Activated CD4-positive, alpha-beta T cell treated with anti-CD3 and anti-CD28 coated beads for 24 hours (primary cell): ENCODE measurements at places on chromosomes 16 and 17.

GRCh38 chr17:83189044-83190003 is 109.9 kb downstream of the METRNL start:
- no peak for DNase-seq

DNA sequence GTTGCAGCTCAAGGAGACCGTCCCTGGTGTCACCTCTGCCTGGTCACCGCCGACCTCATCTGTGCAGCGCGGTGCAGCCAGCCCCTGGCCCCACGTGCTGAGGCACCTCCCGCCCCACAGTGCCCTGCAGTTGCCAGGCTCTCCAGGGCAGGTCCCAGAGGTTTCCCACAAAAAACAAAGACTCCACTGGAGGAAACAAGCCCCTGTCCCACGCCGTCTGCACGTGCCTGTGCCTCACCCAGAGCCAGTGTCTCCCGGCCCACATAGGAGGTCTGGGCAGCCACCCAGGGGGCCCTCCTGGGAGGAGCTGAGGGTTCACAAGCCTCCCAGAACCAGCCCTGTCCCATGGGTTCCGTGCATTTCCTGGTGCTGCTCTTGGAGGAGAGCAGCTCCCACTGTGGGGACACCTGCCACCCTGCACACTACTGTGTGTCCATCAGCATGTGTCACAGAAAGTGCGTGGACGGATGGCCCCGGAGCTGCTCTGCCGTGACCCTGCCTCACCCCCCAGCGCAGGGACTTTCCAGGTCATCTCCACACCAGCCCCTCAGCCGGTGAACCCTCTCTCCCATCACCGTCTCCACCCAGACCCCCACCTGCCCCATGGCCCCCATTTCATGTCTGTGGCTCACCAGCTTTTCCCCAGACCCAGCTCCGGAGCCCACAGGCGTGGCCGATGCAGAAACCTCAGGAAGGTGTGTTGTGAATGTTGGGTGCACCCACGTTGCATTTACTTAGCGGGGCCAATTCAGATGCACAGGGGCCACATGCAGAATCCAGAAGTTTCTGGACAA is 17.0 kb upstream of the CDH15 start:
- no peak for DNase-seq

GRCh38 chr17:61161615-61162134 is 238.0 kb upstream of the TBX2 start:
- no peak for DNase-seq

DNA sequence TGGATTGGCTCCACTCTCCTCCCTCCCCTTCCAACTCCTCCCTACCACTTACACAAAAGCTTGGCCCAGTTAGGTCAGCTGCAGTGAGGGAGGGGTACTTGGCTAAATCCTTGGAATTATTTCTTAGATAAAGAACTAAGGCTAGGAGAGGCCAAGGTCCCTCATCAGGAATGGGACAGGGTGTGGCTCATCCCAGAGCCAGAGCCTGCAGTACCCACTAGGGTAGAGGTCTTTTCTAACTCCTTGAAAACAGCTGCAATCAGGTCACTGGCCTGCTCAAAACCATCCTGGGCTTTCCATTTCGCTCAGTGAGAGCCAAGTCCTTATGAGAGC is 1.9 kb upstream of the SLC46A1 start:
- DNase-seq = no peak

GRCh38 chr17:50057521-50057991 is 1.6 kb downstream of the ITGA3 start:
- DNase-seq = no peak

GRCh38 chr17:72726936-72727335 is 365.6 kb downstream of the SLC39A11 start:
- DNase-seq = no peak

- DNase-seq = no peak
Measured at GRCh38 chr17:29645515-29646051, 22.9 kb upstream of the CORO6 start.

DNA sequence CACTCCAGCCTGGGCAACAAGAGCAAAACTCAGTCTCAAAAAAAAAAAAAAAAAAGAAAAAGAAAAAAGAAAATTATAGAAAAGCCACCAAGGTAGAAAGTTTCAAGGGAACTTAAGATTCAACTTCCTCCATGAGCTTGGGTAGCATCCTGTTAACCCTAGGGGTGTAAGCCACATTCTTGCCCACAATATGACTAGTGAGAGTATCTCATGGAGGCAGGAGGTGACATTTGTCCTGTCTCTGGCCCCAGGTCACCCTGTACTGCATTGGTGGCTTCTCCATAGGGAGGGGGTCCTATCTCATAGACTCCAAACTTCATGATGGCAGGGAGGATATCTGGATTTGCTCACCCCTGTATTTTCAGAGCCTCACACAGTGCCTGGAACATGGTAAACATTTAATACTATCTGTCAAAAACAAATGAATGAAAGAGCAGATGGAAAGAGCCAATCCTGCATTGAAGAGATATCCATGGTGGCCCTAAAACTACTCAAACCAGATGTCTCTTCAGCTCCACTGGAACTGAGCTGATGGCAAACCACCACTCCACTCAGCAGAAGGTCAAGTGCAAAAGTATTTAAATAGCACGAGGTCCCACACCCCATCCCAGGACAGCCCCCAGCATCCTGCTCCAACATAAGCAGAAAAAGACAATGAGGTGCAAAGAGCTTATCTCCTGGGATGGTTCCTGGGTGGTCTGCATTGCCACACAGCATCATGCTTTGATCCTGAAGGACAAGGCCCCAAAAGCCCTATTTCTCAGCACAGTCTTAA is 50.3 kb downstream of the EMP2 start:
- no peak for DNase-seq
